ENCODE measurements at places on chromosomes 11 and 22. TPM values are rescaled to one million over a fixed set of nuclear protein-coding genes. Genes with fewer than 3 reads are reported as not detected.

- no peak for DNase-seq
Observed at GRCh38 chr22:17347724-17348123, 21.5 kb upstream of the CECR2 start.

GRCh38 chr11:115178705-115179104, 325.5 kb downstream of the CADM1 start:
- DNase-seq, result no peak

- no peak for DNase-seq
Observed at GRCh38 chr11:75482931-75483469, 42.7 kb downstream of the GDPD5 start.

TXNRD2 gene
- 26.2 TPM for total RNA-seq

GRCh38 chr11:62652161-62653006, 718 bp downstream of the INTS5 start:
- no peak for DNase-seq

GRCh38 chr11:35241083-35241482, 102.1 kb downstream of the CD44 start:
- no peak for DNase-seq

DSCAML1 gene
- not detected for total RNA-seq

TBX1 gene
- total RNA-seq, result 1.2 TPM

- DNase-seq, result no peak
Observed at GRCh38 chr11:66325263-66325671, 8.4 kb upstream of the CD248 start.

DNA sequence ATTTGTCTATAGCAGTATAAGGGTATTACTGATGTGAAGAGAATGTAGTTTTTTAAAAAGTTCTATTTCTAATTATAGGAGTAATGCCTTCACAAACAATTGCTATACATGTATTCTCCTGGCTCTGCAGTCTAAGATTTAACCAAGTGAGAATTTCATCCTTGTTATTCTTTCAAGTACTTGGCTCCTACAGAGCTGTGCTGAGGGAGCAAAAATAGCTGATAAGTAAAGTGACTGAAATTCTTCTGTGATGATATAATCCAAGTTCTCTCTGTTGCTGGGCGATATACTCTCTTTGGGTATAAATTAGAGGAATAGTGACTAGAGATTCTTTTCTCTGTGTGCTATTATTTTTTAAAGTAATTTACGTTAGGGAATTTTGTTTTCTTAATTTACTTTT, 68.0 kb downstream of the PGR start:
- DNase-seq, result no peak

- DNase-seq, result no peak
Observed at GRCh38 chr11:86587264-86588193, 84.9 kb downstream of the ME3 start.

GRCh38 chr22:44049486-44050231, 25.6 kb downstream of the PARVB start:
- no peak for DNase-seq

DNA sequence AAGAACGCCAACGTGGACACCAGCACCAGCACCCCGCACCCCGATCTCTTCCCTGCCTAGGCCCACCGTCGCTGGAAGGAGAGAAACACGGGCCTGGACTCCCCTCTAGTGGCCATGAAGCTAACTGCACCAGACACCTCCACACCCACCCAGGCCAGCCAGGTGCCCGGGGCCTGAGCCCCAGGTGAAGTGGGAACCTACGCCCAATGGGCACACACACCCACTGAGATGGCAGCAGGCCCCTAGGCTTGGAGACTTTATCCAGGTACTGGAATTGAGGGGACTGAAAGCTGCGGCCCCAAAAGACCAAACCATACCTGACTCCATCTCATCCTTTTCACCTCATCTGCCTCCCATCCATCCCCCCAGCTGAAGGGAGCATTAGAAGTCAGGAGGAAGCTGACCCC, 81.0 kb downstream of the BUD13 start:
- DNase-seq, result no peak

GRCh38 chr11:95373241-95373640, 142.2 kb upstream of the SESN3 start:
- DNase-seq, result no peak

MFNG gene
- not detected for total RNA-seq

DNA sequence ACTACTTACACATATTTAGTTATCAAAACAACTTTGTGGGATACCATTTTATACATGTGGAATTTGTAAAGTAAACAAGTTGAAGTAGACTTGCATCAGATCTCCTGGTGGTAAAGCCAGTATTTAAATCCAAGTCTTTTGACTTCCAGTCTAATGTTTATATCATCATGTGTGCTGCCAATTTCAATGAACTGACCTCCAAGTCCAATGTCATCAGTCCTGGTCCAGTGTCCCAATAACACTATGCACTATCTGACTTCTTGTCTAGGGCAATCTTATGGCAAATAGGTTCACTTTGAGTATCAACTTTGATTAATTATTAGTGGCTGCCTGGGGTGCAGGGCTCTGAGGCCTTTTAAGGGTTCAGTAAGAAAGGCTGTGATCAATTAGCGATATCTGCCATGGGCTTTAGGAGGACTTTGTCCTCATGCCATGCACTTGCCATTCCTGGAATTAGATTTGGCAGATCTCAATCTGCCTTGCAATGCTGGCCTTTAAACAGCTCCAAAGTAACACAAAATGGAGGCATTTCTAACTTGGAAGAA, 9.6 kb upstream of the PTS start:
- DNase-seq, result peak; percentile 43

HEPN1 gene
- not detected for total RNA-seq

VPS51 gene
- total RNA-seq, result 80.4 TPM

ELFN2 gene
- 5.8 TPM for total RNA-seq

MMP10 gene
- total RNA-seq, result 3.9 TPM

- no peak for DNase-seq
Observed at GRCh38 chr11:119372260-119373058, 9.0 kb downstream of the USP2 start.

GRCh38 chr11:114321621-114322257, 25.5 kb downstream of the NNMT start:
- DNase-seq, result peak; percentile 88

GRCh38 chr11:26106726-26107125, 225.2 kb upstream of the ANO3 start:
- no peak for DNase-seq

OR52E8 gene
- not detected for total RNA-seq

DNA sequence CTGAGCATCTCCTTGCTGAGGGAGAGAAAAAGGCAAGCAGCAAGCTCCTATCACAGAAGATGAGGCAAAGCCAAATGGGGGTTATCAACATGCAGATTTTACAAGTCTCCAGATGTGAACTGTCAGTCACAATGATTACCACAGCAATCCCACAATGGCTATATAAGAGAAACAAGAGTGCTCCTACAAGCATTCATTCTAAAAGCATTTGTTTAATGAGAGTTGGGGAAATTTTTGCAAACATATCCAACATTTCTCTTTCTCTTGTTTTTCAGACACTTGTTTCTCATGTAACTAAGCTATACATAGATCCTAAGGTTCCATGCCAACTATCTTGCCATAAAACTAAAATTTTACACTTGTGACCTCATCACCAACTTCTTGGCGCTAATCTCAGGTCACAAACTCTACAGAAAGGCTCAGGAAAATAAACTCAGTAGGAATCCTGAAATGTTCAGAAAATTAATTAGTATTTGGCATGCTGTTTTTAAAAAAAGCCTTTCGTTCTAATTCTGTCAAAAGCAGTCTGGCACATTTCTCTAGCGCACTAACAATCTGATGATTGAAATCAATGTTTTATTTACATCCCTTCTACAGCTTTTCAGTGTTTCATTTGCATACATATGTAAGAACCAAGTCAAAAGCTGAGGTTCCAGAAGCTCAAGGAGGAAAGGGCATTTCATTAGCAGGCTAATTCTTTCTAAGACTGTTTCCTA, 199.5 kb downstream of the TTC28 start:
- DNase-seq, result no peak

CARNS1 gene
- total RNA-seq, result 0.05 TPM

- no peak for DNase-seq
Observed at GRCh38 chr11:1542267-1542666, 29.8 kb downstream of the DUSP8 start.

DNA sequence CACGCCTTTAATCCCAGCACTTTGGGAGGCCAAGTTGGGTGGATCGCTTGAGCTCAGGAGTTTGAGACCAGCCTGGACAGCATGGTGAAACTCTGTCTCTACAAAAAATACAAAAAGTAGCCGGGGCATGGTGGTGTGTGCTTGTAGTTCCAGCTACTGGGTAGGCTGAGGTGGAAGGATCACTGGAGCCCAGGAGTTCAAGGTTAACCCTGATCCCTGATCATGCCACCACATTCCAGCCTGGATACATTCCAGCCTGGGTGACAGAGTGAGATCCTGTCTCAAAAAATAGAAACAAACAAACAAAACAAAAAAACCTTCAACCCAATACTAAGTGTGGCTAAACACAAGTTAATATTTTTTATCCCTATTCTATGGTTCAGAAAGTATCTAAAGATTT, 66.4 kb upstream of the CLNS1A start:
- DNase-seq, result no peak

DNA sequence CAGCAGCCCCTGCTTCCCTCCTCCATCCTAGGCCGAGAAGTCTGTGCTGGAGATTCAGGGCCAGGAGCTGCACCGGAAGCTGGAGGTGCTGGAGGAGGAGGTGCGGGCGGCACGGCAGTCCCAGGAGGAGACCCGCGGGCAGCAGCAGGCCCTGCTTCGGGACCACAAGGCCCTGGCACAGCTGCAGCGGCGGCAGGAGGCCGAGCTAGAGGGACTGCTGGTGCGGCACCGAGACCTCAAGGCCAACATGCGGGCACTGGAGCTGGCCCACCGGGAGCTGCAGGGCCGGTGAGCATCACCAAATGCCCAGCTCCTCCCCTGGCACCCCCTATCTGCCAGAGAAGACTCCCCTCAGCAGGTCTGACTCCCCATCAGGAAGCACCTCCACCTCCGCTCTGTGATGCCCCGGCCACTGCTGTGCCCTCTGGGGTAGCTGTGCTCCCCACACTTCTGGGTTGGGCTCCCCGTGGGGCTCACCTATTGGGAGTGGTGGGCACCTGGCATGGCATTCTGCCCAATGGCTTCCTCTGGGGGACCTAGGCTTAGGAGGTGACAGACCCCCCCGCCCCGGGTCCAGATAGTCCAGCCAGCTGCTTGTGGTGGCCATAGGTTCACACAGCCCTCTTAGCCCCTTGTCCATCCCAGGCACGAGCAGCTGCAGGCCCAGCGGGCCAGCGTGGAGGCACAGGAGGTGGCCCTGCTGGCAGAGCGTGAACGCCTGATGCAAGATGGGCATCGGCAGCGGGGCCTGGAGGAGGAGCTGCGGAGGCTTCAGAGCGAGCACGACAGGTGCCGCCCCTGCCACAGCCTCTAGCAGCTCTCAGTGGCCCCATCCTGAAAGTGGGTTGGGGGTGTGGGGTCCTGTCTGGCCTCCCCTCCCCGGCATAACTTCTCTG, 6.6 kb upstream of the RPS6KA4 start:
- no peak for DNase-seq

- DNase-seq, result peak; percentile 3
Observed at GRCh38 chr11:124174001-124174583, 9.1 kb upstream of the OR10D3 start.

- no peak for DNase-seq
Observed at GRCh38 chr11:10561947-10562346, 6.5 kb downstream of the LYVE1 start.

GRCh38 chr11:68275721-68276507, 4.1 kb upstream of the C11orf24 start:
- no peak for DNase-seq

PKNOX2 gene
- not detected for total RNA-seq

DNA sequence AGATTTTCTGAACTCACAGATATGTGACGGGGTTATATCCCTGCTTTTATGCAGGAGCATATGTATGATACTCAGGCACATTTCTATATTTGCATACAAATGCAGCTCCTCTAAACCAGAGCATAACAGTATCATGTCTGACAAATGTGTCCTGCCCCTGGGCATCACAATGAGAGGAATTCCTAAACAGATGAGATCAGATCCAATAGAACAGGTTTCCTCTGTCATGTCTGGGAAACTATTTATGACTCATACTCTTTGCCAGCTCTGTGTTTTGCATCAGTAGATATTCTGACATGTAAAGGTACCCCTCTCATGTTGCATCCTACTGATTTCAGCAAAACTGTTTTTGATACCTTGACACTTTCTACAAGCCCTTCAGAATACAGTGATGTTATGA, 29.4 kb downstream of the SYT9 start:
- DNase-seq, result no peak

DNA sequence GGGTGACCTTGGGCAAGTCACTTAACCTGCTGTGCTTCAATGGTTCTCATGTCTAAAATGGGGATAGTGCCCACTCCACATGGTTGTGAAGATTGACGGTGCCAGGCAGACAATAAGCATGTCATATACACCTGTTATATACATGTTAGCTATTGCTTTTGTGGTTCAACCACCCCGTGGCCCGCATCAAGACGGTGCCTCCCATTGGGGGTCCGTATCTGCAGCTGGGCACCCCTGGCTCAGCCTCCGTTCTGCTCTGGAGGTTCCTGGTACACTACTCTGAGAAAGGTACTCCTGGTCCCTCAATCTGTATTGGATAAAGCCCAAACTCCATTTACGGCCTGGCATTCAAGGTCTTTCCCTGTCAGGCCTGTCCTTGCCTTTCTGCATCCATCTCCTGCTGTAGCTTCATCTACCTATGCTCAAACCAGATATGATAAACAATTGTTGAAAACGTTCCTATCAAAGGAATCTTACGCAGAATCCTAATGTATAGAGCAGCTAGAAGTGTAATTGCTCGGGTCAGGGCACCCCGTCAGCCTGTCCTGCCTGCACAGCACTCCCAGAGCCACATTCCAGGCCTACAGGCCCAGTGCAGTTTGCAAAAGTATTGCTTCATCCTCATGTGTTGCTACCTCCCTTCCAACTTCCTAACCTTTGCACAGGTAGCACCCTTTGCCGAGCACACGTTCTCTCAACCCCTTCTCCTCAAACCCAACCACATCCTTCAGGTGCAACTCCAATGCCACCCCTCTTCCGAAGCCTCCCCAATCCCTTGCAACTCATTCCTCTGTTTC, 194.9 kb downstream of the BCR start:
- no peak for DNase-seq

DNA sequence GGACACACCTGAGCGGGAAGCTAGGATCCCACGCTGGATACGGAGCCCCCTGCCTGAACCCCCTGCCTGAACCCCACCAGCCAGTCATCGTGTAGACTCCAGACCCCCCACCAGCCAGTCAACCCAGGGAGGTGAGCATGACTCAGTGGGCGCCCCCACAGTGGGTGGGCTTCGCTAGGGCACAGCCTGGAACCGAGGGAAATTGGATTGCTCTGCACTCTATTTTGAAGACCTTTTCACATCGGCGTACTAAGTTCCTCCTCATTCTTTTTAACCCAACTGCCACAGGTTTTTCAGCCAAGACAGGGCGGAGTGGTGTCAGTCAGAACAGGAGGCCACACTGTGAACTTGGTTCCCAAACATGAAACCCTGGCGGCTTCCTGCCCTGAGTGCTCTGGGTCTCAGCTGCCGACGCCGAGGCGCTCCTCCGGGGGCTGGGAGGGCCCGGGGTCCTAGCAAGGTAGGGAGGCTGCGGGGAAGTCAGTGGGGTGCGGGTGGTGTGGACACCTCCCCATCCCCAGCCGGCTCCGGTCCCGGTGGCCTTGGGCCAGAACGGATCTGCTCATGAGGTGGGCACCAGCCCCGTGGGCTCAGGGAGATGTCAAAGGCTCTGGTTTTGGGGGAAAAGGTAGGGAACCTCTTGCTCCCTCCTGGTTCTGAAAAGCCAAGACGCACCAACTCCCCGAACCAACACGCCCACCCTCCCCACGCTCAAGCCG, 57.0 kb downstream of the BRD1 start:
- DNase-seq, result no peak

C11orf91 gene
- not detected for total RNA-seq
